ENCODE measurements at places on chromosomes 2 and 18. TPM values are rescaled to one million over a fixed set of nuclear protein-coding genes. Genes with fewer than 3 reads are reported as not detected.

The IL1RN gene
- total RNA-seq = not detected

The LHCGR gene
- total RNA-seq = under 0.01 TPM

The CMPK2 gene
- 0.28 TPM for total RNA-seq

The TDRD15 gene
- total RNA-seq = not detected

The ADGRF3 gene
- total RNA-seq = not detected

The CCL20 gene
- total RNA-seq = not detected

The SLC8A1 gene
- total RNA-seq = 57.0 TPM

The DYNAP gene
- not detected for total RNA-seq

- no peak overlapping the region for H3K4me3 ChIP-seq
- H3K36me3 ChIP-seq = no peaks in the 10 kb centered on the region
- peak overlapping the region; percentile 48 for H3K27ac ChIP-seq
- peak; percentile 94 for DNase-seq
- H3K27me3 ChIP-seq = no peaks in the 10 kb centered on the region
Measured at GRCh38 chr18:32301976-32302743, 112.3 kb downstream of the MEP1B start.

- no peaks in the 10 kb centered on the region for H3K36me3 ChIP-seq
- H3K4me3 ChIP-seq = no peak overlapping the region
- H3K27me3 ChIP-seq = peaks cover 6% of the 10 kb centered on the region
- no peaks in the 10 kb centered on the region for H3K4me1 ChIP-seq
Measured at GRCh38 chr18:76771192-76771799, 51.1 kb upstream of the ZNF236 start.

DNA sequence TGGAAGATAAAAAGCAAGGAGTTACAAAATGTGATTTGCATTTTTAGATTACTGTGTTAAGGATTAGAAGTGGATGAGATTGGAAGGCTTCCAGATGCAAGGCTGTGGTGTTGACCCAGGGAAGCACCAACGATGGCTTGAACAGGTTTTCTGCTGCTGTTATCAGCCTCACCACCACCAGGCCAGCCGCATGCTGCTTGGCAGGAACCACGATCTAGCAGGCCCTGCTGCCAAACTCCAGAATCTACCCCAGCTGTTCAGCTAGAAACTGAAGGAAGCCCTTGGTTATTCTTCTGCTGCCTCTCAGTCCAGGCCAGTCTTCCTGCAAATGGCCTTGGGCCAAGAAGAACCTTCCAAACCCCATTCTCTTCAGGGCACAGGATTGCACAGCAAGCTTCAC lies 133.9 kb downstream of the MTCL1 start:
- no peak for DNase-seq
- peaks cover 10% of the 10 kb centered on the region for H3K4me1 ChIP-seq
- no peak overlapping the region for H3K4me3 ChIP-seq
- H3K36me3 ChIP-seq = no peaks in the 10 kb centered on the region

- H3K27ac ChIP-seq = no peak overlapping the region
- no peak overlapping the region for H3K4me3 ChIP-seq
- peaks cover 22% of the 10 kb centered on the region for H3K27me3 ChIP-seq
- no peak for DNase-seq
- H3K36me3 ChIP-seq = no peaks in the 10 kb centered on the region
Measured at GRCh38 chr2:128689971-128690370, 371.3 kb upstream of the HS6ST1 start.

DNA sequence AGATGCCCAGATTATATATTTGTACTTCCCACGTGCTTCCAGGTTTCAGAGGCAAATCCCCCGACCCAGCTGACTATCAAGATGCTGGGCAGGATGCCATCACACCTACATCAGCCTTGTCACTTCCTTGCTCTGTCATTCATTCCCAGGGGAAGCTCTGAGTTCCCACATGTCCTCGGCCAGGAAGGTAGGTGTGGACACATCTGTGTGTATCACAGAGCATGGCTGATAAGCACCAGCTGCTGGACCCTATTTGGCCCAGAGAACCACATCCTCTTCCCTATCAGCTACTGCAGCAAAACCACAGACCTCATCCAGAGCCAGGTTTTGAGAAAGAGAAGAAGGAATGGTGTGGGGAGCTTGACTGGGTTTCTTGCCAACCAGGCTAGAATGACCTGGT lies 31.9 kb upstream of the ITGA6 start:
- H3K27me3 ChIP-seq = peaks cover 3% of the 10 kb centered on the region
- H3K36me3 ChIP-seq = no peaks in the 10 kb centered on the region
- no peak overlapping the region for H3K4me3 ChIP-seq
- peak; percentile 43 for DNase-seq

DNA sequence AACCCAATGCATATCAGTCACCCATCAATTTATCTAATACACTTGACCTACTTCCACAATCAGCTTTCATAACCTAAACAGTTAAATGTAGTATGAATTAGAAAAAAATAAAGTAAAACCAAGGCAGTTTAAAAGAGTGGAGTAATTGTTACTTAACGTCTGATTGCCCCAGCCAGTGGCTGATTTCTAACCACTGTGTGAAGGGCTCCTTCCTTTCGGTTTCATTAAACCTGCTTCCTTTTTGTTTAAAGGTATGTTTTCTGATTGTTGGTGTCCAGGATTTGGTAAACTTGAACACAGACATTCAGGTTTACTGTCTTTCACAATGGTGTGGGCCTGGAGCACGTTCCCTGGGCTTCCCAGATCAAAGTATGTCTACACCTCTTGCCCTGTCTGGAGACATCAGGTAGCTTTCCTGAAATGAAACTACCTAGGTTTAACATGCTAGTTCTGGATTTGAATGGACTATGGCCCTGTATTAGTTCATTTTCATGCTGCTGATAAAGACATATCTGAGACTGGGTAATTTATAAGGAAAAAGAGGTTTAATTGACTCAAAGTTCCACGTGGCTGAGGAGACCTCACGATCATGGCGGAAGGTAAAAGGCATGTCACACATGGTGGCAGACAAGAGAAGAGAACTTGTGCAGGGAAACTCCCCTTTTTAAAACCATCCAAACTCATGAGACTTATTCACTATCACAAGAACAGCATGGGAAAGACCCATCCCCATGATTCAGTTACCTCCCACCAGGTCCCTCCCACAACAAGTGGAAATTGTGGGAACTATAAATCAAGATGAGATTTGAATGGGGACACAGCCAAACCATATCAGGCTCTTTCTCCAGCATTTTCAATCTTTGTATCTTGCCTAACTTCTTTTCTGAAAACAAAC lies 605.2 kb upstream of the ID2 start:
- no peaks in the 10 kb centered on the region for H3K27me3 ChIP-seq
- H3K4me3 ChIP-seq = no peak overlapping the region
- no peaks in the 10 kb centered on the region for H3K4me1 ChIP-seq
- no peak overlapping the region for H3K27ac ChIP-seq
- no peak for DNase-seq

DNA sequence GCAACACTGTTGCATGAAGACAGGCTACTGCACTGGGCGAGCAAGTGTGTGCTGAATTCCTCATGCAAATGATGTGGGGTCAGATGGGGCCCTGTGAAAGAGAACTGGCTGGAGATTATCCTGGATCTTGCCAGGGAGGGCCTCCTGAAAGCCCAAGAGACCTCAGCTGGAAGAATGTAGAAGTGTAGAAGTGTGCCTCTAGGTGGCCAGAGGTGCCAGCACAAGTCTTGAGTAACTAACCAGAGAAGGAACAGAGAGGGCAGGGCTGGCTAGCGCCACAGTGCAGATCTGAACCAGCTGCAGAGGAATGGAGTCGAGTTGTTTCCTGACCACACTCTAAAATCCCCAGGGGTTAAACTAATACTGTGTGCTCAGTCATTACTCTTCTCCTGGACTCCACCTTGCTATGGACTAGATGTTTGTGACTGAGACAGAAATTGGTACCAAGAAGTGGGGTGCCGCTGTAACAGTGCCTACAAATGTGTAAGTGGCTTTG lies 399.3 kb downstream of the LRATD1 start:
- no peak overlapping the region for H3K27ac ChIP-seq
- no peaks in the 10 kb centered on the region for H3K27me3 ChIP-seq
- H3K36me3 ChIP-seq = no peaks in the 10 kb centered on the region
- H3K4me3 ChIP-seq = no peak overlapping the region
- H3K4me1 ChIP-seq = no peaks in the 10 kb centered on the region

GRCh38 chr2:45836740-45837139 lies 185.3 kb downstream of the PRKCE start:
- no peaks in the 10 kb centered on the region for H3K36me3 ChIP-seq
- H3K4me1 ChIP-seq = peaks cover 4% of the 10 kb centered on the region
- H3K4me3 ChIP-seq = no peak overlapping the region
- no peak for DNase-seq
- H3K27ac ChIP-seq = no peak overlapping the region

DNA sequence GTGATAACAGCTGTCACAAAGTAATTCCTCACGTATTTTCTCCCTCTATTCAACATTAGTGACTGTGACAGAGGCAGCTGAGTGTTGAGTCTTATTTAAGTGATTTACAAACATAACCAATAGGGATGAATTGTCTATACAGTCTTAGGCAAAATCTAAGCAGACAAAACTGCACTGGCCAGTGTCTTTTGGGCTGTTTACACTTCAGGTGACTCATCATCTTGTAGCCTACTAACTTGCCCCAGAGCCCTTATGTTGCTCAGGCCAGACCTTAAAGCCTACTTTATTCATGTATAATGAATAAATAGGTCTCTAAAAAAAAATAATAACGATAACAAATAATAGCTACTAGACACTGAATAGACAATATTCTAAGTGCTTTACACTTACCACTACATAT lies 17.2 kb downstream of the THOC1 start:
- peak; percentile 70 for DNase-seq
- no peak overlapping the region for H3K27ac ChIP-seq
- no peak overlapping the region for H3K4me3 ChIP-seq

All from IMR-90 (cell line).